RWPE2 (cell line): ENCODE measurements at places on chromosomes 2 and 18.

GRCh38 chr2:32947484-32948143 is 861 bp downstream of the LTBP1 start:
- no peak for DNase-seq

DNA sequence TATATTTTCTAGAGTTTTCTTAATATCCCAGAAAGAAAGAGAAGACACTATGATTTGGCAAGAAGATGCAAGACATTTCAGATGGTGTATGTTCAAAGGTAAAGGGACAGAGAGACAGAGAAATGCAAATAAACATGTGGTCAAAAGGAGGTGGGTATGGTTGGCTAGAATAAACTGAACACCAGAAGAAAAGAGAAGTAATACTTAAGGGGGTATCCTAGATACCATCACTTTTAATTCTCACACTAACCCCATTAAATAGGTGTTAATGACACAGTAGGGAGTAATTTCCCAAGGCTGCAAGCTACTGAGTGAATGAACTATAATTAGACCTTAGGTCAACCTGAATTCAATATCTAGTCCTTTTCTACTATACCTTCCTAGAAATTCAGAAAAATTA is 111.2 kb upstream of the CD226 start:
- no peak for DNase-seq

DNA sequence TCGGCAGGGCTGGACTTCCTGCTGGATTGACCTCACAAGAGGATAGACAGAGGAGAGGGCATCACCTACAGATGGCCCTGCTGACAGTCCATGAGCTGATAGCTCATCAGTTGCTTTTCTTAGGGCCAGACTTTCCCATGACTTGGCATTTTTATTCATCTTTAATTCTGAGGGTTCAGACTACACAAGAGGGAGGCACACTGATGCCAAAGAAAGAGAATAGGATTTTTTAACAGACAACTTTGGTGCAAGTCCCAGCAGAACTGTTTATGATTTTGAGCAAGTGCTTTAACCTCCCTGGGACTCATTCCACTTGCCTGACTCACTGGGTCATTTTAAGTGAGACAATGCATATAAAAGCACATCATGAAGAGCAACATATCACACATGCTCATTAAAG is 299.2 kb downstream of the INSIG2 start:
- no peak for DNase-seq

- DNase-seq, result no peak
Measured at GRCh38 chr2:98568161-98568956, 40.0 kb downstream of the COA5 start.

GRCh38 chr2:637406-637776 is 39.8 kb downstream of the TMEM18 start:
- DNase-seq, result no peak

DNA sequence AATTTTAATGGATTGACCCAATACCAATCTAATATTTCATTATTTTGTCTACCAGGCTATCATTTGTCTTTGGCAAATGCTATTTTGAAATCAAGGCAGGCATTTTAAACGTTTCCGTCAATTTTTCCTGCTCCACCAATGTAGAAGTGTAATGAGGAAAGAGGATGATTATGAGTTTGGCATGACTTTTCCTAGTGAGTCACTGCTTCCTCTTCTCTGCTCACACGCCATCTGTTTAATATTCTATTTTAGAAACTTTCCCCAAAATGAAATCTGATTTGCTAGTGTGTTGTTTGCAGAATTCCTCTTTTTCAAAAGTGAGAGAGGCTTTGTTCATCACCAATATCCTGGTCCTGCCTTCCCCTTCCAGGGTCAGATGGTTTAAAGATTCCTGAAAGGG is 42.5 kb upstream of the PID1 start:
- no peak for DNase-seq

DNA sequence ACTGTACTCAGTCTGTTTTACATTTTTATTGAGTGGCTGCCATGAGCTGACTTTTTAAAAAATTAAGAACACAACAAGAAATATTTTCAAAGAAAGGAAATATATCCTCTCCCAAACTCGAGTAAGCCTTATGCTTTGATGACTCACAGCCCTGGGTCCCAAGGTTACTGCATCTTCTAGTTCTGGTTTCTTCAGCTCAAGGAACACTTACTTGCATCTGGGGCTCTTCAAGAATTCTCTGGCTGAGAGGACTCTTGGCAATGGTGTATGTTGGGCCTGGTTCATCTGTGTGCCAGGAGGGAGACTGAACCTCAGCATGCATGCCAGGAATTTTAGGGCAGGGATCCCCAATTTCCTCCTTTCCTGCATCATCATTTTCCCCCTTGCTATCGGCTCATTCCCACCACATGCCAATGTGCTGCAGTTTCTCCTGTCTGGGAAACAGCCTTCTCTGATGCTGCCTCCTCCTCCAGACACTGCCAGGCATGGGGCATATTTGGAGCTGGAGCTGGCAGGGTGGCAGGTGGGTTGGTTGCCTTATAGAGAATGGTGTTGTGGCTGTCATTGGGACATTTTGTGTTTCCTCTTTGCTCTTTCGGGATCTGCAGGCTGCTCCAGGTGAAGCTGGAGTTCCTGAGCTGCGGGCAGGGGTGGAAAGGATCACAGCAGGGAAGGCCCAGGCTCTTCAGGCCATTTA is 192.2 kb upstream of the HS6ST1 start:
- no peak for DNase-seq

- DNase-seq, result no peak
Measured at GRCh38 chr2:26892133-26892532, 44.2 kb downstream of the DPYSL5 start.

DNA sequence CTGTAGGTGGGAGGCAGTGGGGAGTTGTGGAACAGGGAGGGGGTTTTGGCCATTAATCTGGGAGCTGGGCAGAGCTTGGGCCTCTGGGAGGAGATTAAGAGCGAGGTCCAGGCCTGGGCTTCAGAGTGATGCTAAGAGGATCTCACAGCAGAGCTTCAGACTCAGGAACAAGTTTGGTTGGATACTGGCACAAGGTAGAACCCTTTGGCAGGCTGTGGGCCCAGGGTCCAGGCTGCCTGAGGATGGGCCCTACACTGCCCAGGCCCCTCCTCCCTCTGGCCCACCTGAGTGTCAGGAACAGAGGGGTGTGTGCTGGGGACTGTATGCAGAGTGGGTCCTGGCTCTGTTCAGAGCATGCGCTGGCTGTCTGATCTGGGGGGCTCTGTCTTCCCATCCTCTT is 334.9 kb downstream of the CYP26B1 start:
- DNase-seq, result no peak
